ENCODE measurements at places on chromosomes 5 and 9.

- DNase-seq: peak; percentile 38
These were observed 161.2 kb downstream of the ZNF462 start for GRCh38 chr9:107024193-107024592.

DNA sequence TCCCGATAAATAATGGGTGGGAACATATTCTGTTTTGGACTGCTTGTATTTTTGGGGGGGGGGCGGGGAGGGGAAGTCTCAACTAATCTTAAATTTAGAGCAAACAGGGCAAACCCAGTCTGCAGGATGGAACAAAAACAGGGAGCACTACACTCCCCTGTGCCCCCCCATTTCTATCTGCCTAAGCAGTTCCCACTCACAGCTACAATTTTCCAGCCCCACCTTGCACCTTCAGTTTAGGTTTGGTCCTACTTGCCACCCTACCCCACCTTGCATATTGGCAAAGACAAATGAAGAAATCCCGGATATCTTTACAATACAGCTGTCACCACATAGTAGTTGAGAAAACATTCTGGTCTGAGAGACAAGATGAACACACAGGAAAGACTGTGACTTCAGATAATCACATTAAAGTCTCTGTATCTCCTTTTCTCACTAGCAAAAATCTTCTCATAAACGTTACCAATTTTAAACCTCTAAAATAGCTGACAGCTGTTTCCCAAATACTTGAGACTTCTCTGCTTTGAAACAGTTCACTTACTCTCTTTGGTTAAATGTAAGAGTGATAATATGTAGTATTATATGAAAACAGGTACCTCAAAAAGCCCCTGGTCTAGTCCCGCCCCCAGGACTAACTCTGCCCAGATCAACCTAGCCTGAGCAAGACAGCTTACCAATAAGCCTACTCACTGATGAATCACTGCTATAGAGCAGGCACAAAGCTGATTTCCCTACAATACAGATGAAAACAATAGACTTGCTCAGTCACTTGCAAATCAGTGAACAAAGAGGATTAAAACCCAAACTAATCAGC is 5.2 kb upstream of the RAPGEF6 start:
- peak; percentile 11 for DNase-seq

- DNase-seq: peak; percentile 99
These were observed at the start of gene GADD45G for GRCh38 chr9:89604729-89605464. TSS of gene GADD45G (plus strand) at chr9:89605012. CDS start at chr9:89605122, 110 bp downstream.

- DNase-seq: no peak
These were observed 310.2 kb downstream of the ARRDC3 start for GRCh38 chr5:91072881-91073280.

DNA sequence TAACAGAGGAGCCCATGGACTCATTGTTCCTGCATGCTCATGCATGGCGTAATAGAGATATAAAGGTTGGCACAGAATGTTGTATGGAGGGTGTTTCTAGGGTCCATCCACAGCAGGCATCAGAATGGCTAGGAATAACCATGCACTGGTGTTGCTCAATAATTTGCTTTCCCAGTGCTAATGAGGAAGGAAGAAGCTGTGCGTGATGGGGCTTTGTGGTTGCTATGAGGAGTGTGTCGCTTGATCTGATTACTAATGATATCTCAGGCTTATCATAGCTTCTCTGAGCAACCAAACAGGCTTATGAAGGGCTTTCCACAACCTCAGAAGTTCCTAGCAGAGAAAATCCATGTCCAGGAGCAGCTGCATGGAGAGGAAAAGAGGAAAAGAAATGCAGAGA is 151.3 kb upstream of the TRPC7 start:
- no peak for DNase-seq

DNA sequence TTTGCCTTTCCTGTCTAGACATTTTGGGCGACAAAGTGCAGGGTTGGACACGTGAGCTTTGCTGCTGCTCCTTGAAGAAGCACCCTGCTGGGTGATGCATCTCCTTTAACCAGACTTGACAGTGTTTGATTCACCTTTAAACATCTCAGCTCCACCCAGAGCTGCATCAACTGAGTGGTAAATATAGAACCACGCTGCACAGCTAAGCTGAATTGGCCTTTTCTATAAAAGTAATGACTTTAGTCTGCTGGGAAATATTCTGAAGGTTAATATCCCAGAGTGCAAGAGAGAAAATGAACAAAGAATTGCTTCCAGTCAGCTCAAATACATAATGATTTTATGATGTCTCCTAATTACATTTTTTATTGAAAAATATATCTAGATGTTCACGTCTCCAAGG is 264.3 kb upstream of the ADCY2 start:
- DNase-seq: no peak

- no peak for DNase-seq
These were observed 13.7 kb upstream of the STOM start for GRCh38 chr9:121383715-121384114.

DNA sequence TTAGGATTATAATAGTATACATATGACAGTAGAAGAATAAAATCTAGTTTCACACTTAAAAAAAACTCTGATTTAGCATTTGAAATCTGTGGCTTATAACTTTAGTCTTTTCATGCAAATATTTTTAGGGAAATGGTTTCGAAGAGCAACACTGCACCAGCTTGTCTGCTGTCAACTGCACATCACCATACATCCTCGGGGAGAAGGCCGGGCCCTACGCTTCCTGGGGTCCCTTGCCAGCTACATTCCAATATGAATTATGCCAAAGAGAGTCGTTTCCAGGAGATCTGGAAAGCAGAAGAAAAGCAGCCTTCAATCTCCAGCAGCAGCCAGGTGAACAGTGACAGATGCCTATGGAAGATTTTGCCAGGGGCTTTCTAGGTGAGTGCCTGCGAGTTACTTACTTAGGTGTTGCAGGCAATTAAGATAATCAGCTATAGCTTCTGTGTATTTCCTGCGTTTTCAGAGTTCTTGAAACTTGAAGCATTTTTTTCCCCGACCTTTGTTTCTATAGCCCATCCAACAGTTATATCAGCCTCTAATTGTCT is 166.8 kb downstream of the TRPM3 start:
- peak; percentile 4 for DNase-seq

- DNase-seq: peak; percentile 35
These were observed 928 bp downstream of the HACD4 start for GRCh38 chr9:21030389-21031035.

- no peak for DNase-seq
These were observed 14.7 kb downstream of the NDUFS4 start for GRCh38 chr5:53575101-53575500.

GRCh38 chr9:84139296-84140070 is 158.9 kb downstream of the RMI1 start:
- DNase-seq: peak; percentile 99

- DNase-seq: peak; percentile 78
These were observed 918.9 kb downstream of the DTWD2 start for GRCh38 chr5:118069452-118069851.

GRCh38 chr5:79135790-79136553 is 24.4 kb downstream of the BHMT start:
- no peak for DNase-seq

DNA sequence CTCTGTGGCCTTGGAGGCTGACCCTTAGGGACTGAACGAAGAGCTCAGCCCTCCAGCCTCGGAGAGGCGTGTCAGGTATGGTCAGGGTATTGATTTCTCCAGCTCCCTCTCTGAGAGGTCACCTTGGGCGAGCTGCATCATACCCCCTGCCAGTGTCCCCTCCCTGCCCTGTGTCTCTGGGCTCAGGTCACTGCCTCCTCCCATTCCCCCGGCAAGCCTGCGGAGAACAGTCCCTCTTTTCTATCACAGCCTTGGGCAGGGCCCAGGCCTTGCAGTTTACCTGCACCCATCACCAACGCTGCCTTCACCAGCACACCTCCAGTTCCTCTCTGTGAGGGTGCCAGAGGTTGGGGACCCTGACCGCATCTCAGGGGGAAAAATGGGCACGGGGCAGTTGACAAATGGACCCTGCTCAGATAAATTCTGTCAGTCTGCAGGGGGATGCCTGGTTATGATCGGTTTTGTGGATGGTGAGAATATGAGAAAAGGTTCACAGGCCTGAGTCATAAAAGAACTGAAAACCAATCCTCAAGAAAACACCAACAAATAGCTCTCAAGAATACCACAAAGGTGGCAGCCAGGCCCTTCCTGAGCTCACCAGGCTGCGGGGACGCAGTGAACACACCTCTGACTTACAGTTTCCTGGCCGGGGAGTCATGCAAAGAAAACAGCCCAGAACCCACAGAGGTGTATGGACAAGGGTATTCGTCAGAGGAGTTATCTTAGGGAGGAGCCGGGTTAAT is 24.7 kb upstream of the RXRA start:
- peak; percentile 19 for DNase-seq

- no peak for DNase-seq
These were observed 2.5 kb upstream of the SPRY4 start for GRCh38 chr5:142327111-142327842.

GRCh38 chr5:168786147-168786546 is 207.0 kb upstream of the PANK3 start:
- no peak for DNase-seq
